ENCODE measurements at places on chromosomes 2 and 18.

DNA sequence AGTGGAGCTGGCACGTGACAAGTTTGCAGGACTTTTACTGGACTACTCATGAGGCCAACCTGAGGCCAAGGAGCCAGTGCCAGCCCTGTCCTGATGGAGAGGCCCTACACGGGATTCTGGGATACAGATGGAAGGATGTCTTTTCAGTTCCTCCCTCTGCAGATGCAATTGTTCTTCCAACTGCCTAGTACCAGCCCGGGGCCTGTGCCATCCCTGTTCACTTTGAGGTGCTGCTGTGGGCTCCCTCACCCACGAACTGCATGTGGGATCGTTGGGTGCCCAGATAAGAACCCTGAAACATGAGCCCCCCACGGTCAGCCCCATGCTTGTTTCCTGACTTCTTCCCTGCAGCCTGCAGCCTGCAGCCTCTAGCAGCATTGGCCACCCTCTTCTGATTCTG is 25.3 kb upstream of the LAPTM4A start:
- no peak for DNase-seq

DNA sequence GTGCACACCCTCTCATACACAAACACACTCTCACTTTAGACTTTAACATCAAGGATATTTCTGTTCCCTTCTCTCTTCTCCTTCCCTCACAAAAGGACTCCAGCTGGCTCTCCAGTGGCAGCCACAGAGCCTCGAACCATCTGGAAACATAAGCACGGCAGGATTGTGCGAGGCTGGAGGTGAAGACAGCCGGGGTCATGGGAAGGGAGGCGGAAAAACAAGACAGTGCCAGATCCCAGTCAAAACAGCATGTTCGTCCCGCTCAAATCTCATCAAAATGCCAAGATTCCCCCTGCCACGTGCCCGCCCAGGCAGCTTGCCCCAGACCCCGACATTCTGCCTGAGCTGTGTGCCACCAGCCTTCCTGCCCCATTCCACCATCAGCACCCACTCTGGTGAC is 180.3 kb downstream of the ZBTB7C start:
- no peak for DNase-seq

GRCh38 chr18:39494211-39494896 is 1928.8 kb upstream of the CELF4 start:
- DNase-seq = no peak

DNA sequence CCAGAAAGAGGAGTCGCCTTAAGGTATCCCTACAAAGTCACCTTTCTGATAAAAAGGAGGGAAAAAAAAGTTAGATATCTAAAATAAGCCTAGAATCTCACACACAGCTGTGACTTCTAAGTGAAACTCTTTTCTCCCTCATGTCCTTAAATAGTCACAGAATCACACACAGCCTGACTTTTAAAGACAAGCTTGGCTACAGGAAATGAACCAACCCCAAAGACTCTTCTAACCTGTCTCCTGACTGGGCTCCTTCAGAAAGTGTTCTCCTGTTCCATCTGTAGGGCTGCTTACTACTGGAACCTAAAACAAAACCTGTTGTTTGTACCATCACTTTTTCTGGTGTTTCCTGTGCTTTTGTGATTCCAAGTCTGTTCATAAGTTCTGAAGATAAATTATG is 62.7 kb upstream of the NRP2 start:
- DNase-seq = no peak

DNA sequence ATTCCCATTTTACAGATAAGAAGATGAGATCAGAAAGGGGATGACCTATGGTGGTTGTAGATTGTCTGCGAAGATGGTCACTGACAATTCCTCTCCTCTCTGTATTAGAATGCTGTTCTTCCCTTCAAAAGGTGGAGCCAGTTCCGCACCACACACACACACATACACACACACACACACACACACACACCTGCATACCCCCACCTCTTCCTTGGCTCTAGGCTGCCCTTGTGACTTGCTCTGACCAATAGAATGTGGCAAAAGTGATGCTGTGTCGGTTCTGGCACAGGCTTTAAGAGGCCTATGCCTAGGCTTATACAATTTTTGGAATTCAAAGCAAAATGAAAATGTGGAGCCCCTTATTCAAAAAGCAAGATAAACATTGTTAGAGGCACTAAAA is 88.0 kb downstream of the ZFP36L2 start:
- DNase-seq = no peak

DNA sequence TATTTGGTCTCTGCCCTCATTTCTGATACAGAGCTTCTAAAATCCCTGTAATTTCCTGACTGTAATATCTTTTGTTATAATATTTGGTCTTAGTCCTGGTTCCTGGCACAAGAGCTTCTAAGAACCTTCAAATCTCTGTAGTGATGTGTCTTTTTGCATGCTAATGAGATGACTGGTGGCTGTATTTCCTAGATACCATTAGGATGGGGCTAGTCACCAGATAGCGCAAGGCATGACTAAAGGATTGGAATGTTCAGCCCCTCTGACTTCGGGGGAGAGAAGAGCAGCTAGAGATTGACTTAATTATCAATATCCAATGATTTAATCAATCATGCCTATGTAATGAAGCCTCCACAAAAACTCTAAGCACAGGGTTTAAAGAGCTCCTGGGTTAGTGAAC is 620.8 kb upstream of the ACVR2A start:
- DNase-seq = no peak

DNA sequence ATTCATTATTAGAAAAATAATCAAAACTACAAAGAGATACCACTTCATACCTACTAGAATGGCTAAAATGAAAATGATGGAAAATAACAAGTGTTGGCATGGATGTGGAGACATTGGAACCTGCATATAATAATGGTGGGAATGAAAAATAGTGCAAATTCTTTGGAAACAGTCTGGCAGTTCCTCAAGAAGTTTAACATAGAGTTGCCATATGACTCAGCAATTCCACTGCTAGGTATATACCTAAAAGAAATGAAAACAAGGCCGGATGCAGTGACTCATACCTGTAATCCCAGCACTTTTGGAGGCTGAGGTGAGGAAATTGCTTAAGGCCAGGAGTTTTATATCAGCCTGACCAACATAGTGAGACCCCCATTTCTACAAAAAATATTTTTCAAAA is 41.6 kb upstream of the ACYP2 start:
- no peak for DNase-seq

DNA sequence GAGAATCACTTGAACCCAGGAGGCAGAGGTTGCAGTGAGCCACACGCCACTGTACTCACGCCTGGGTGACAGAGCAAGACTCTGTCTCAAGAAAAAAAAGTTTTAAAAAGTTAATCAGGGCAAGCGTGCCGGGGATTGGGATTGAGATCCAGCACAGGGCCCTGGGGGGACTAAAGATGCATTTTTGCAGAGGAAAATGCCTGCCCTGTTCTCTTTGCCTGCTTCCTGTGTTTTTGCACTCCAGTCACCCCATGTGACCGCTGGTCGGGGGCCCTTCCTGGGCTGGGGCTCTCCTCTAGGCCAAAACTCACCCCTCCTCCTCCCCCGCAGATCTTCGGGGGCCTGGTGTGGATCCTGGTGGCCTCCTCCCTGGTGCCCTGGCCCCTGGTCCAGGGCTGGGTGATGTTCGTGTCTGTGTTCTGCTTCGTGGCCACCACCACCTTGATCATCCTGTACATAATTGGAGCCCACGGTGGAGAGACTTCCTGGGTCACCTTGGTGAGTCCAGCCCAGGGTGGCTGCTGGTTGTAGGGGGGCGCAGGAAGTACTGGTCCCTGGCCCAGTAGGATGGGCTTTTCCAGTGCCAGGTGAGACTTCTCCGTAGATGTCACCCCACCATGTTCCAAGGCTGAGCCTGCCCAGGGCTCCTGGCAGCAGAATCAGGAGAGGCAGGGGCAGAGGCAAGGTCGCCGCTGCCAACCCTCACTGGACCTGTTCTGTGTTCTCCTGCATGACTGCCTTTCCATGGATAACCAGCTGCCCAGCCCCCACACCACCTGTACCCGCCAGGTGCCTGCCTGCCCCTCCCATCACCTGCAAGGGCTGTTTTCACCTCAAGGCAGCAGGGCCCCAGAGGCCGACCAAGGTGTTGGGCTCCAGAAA is 22.4 kb downstream of the MAL start:
- DNase-seq = no peak

DNA sequence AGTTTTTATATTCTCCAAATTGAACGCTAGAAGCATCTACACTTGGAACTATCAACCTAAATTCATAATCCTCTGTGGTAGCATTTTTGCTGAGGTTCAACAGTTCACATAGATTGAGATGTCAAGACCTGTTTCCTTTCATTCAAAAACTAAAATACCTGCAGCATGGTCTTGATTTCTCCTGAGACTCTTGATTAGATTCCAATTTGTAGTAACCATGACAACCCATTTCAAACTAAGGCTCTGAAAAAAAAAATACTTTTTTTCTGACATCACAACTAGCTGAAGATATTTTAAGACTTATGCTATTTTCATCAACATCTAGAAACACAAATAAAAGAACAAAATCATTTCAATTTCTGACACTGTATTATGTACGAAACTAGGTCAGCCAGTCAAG is 29.8 kb downstream of the COBLL1 start:
- DNase-seq = no peak

- no peak for DNase-seq
Measured at GRCh38 chr2:15834381-15835031, 105.8 kb upstream of the MYCN start.

DNA sequence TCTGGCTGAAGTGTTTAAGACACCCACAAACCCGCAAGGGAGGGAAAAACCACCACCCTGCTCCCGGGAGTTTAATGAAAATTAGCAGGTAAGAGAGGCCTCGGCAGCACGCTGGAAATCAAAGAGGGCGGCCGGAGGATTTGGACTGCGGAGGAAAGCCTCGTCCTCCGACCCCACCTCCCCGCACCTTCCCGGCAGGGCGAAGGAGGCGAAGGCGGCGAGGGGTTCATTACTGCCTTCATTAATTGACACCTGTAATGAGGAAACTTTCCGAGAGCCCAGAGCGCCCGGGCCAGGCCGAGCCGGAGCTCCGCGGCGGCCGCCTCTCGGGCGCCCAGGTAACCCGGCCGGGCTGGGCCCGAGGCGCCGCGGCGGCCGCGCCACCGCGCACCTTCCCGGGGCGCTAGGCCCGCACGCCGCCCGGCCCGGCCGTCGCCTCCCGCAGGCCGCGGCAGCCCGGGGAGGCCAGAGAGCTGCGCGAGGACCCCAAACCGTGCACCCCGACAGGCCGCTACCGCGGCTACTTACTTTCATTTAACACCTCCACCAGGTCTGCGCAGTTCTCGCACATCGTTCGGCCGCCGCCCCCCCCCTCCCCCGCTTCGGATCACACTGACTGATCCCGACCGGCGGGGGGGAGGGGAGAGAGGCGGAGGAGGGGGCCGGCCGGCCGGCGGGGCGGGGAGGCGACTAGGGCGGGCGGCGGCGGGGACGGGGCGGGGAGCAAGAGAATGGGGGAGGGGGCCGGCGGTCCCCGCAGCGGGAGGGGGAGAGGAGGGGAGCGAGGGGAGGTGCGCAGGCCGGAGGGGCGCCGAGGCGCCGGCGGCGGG is 550 bp downstream of the USP34 start:
- DNase-seq = peak; percentile 82

GRCh38 chr2:172358691-172359556 is 68.5 kb upstream of the ITGA6 start:
- no peak for DNase-seq

Measured in fibroblast of villous mesenchyme (primary cell).